ENCODE measurements at places on chromosomes 1 and 21.

- DNase-seq = peak; percentile 76
Measured at GRCh38 chr1:236063919-236064673, 794 bp downstream of the NID1 start.

GRCh38 chr1:34625521-34626015 is 129.3 kb upstream of the GJB5 start:
- no peak for DNase-seq

GRCh38 chr1:220887202-220887519 is 7.9 kb downstream of the HLX start:
- no peak for DNase-seq

DNA sequence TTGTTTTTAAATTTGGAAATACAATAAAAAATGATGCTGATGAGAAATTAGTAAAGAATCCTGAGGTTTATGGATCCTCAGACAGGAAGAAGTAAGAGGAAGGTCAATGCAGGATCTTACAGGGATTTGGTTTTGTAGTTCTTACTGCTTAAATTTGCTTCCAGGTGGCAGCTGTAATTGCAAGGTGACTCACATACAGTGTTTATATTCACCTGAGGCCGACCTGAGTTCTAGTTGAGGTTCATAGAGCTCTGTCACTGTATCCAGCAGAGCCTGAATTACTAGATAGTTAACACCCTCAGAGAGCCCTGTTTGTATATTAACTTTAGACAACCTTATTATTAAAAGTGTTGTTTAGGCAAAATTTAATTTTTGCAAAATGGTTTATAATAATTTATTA is 1.4 kb upstream of the WDR26 start:
- no peak for DNase-seq

DNA sequence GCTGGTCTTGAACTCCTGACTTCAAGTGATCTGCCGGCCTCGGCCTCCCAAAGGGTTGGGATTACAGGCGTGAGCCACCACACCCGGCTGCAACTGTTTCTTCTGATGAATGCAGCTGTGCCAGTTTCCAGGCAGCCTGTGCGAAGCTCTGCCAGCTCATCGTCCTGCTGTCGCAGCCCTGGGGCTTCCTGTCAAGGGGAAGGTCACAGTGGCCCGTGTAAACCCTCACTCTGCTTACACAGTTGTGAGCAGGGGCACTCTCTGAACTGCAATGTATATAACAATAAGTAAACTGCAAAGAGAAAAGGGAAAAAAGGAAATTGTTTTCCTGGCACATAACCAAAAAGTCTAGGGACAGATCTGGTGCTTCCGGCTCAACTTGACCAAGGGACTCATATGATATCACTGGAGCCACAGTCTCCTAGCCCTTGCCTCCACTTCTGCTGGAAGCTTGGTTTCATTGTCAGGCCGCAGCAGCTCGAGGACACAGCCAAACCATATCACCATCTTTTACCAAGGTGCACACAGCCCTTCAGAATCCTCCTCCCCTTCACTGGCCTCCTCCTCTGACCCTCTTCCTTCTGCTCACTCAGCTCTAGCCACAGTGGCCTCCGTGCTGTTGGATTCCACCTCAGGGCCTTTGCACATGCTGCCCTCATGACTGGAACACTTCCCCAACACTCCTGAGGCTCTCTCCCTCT is 22.8 kb upstream of the LBR start:
- DNase-seq = no peak

- DNase-seq = no peak
Measured at GRCh38 chr1:38239258-38239835, 192.8 kb upstream of the POU3F1 start.

DNA sequence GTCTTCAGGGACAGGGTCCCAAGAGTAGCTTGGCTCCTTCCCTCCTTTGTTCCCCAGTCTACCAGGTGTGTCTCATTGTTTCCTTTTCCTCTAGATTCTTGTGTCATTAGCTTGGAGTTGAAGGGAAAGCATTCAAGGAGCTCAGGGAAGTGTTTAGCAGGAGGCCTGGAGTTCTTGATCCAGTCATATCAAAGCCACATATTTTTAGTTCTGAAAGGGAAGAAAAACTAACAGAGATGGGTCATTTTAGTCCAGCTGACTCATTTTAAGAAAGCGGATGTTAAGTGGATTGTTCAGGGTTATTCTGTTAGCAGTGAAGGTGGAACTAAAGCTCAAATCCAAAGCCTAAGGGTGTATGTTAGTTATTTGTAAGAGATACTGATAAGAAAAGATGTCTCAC is 721 bp downstream of the C1orf54 start:
- DNase-seq = no peak

DNA sequence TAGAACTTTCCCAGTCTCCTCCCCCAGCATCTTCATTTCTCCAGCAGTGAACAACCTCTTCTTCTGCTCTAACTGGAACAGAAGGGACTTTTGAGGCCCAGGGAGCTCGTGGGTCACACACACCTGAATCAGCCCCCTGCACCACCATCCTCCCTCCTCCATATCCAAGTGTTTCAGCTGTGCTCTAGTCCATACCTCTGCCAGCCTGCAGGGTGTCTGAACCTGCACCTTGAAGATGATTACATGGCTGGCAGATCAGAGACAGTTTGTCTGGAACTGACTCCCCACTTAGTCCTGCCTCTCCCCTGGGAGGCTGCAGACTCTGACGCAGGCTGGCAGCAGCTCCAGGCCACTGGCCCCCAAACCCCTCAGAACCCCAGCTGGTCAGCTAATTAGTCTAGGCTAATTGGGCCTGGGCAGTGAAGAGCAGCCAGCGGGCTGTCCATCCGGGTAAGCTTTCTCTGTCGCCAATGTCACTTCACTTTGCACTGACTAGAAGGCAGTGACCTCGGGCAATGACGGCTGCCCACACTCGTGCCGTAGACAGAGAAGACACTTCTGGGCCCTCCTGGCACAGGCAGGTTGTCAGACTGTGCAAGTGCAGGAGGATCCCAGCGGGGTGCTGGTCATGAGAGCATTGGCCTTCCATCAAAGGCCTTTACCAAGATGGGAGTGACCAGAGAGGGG is 12.2 kb downstream of the CAMK1G start:
- no peak for DNase-seq

- no peak for DNase-seq
Measured at GRCh38 chr1:223288826-223289225, 75.2 kb downstream of the SUSD4 start.

- no peak for DNase-seq
Measured at GRCh38 chr1:191528275-191528674, 630.0 kb upstream of the RGS18 start.

- DNase-seq = no peak
Measured at GRCh38 chr1:70718086-70718630, 307.1 kb downstream of the CTH start.

- no peak for DNase-seq
Measured at GRCh38 chr1:229043115-229043514, 227.8 kb upstream of the RAB4A start.

DNA sequence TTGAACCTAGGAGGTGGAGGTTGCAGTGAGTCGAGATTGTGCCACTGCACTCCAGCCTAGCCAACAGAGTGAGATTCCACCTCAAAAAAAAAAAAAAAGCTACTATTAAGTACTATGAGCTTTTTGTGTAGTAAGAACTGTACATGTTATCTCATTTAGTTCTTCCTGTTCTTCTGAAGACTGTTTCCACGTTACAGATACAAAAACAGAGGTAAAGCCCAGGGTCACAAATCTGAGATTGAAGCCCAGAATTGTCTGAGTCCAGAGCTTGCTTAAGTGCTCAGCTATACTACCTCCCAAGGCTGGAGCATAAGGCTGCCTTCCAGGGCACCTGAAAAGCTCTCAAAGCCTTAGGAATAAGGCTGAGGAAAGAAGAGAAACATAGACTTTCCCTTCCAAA is 2.9 kb downstream of the FABP3 start:
- DNase-seq = no peak

DNA sequence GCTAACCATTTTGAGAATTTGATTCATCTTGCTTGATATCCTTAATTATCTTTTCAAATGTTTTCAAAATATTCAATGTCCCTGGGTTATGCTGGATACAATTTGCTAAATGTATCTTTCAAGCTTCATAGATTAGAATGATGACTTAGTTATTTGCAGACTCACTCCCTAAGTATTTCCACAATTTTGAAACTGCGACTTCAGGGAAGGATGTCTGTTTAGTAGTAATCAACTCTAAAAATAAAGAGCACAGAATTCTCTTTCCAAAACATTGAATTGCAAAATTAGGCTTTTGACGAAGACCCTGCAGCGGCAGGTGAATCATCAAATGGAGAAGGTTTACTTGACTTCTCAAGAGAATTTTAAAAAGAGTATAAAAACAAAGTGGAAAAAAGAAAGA is 14.2 kb downstream of the RGS1 start:
- DNase-seq = peak; percentile 40

DNA sequence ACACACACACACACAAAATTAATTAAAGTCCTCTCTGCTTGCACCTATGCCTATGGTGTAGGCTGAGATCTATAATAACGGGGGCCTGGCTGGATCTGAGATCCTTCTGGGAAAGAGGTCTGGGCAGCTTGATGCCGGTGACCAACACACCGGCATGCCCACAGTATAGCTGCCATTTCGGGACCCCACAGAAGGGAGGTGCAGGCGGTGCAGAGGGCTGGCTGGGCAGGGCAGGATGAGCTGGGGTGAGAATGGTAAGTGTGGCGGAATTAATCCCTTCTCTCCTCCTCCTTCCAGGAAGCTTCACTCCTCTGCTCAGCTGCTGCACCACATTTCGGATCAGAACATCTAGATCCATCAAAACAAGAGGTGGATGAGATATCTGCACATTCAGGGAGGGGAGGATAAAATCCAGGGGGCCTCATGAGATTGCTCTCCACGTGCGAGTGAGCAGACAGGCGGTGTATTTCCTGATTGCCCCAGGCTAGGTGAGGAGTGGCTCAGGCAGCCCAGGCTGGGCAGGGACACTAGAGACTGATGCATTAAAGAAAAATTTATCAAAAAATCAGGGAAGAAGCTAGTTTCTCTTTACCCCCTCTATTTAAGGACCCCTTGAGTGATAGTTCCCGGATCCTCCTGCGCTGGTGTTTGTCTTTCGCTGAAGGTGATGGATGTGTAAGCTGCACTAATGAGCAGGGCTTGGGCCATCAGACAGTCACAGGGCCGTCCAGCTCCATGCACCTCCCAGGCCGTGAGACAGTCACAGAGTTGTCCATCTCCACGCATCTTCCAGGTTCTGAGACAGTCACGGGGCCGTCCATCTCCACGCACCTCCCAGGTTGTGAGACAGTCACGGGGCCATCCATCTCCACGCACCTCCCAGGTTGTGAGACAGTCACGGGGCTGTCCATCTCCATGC is 449.9 kb downstream of the PTPRU start:
- DNase-seq = no peak

DNA sequence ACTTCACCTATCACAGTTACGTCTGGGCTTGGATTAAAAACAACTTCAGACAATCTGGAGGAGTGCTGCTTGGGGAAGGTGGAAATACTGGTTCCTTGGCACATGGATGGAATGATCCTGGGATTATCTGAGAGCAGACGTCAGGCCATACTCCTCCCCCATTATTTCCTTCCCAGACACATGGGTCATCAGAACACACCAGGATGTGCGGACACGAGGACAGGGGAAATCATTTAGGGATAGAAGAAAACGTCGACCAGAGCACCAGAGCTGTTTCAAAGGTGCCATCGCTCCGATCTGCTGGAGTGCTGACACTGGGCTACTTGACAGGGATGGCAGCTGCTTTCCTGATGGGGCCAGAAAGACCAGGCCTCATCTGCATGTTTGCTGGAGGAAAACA is 31.8 kb upstream of the ANGPTL7 start:
- DNase-seq = no peak

DNA sequence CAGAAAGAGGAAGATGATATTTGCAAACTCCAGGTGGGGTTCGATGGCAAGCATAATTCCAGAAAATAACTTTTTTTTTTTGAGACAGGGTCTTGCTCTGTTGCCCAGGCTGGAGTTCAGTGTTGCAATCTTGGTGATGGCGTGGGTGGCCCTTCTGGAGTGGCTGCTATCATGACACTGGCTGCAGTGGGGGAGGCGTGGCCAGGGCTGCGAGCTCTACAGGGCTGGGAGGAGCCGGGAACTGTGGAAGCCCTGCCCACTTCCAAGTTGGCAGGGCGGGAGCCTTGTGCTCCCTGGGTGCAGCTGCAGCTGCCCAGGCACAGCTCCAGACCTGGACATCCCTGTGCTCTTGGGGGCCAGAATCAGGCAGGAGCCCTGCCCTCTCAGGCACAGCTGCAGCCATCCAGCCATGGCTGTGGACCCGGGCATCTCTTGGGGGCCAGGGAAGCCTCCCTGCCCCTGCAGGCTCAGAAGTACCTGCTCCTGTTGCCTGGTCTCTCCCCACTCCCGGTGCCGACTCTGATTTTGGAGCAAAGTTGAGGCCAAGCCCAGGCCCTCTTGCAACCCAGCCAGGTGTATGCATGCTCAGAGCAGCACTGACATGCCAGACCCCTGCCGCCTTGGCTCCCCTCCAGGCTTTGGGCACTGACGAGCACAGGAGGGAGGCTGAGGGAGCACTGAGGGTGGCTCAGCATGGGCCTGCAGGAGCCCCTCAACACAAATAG is 7.2 kb upstream of the BCL10 start:
- DNase-seq = no peak

DNA sequence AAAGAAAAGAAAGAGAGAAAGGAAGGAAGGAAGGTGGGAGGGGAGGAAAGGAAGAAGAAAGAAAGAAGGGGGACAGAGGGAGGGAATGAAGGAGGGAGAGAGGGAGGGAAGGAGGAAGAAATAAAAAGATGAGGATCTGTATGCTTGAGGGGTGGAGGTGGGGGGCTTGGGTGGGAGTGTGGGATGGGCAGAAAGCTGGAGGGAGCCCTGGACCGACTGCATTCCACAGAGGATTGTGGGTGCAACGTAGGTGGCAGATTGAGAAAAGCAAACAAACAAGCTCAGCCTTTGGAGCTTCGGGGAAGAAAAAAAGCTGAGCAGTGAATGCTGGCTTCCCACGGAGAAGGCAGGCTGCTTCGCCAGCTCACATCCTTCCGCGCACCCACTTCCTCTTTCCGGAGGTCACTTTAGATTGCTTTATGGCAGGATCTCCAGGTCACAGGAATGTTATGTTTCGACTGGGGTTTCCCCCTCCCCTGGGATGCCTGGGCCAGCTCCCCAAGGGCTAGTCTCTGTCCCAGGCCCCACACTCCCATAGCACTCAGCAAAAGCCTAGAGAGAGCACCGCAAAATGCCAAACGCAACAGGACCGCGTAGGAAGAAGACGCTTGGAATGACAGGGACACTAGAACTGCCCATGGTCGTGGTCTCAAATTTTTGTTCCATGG is 20.7 kb upstream of the LGALS8 start:
- peak; percentile 92 for DNase-seq

GRCh38 chr1:7915826-7916500 is 24.7 kb downstream of the TNFRSF9 start:
- DNase-seq = no peak

DNA sequence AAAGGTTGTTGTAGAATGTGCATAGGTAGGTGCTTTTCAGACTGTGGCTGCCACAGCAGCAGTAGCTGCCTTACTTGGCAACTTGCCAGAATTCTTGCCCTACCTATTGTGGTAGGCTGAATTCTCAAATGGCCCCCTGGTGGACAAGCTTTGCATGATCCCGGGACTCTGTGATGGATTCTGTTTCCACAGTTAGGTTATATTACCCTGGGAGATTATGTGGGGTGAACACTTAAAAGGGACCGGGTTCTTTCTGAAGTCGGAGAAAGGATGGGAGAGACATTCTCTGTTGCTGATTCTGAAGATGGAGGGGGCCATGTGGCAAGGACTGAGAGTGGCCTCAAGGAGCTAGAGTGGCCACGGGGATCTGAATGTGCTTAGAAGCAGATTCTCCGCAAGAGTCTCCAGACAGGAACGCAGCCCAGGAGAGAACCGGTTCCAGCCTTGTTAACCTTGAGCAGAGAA is 32.1 kb upstream of the KCNE1 start:
- peak; percentile 93 for DNase-seq

GRCh38 chr1:37323486-37324377 is 150.6 kb upstream of the ZC3H12A start:
- DNase-seq = peak; percentile 44
